ENCODE measurements at places on chromosomes 16 and 17.

DNA sequence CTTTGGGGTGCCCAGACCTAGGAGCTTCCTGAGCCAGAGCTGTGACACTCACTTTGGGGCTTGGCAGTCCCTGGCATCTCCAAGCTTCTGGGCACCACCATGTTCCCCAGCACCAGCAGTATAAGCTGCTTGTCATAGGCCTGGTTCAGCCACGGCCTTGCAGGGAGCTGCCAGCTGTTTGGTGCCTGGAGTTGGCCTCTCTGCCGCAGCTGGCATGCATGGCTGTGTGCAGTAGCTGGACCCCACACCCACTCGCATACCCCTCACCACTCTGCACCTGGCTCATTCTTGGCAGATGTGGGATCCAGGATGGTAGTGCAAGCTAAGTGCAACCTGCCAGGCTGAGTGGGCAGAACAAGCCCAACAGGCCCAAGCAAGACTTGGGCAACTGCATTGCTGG is 73.4 kb upstream of the BRD7 start:
- DNase-seq = no peak

GRCh38 chr17:66149562-66149961 is 42.4 kb downstream of the CEP112 start:
- no peak for DNase-seq

DNA sequence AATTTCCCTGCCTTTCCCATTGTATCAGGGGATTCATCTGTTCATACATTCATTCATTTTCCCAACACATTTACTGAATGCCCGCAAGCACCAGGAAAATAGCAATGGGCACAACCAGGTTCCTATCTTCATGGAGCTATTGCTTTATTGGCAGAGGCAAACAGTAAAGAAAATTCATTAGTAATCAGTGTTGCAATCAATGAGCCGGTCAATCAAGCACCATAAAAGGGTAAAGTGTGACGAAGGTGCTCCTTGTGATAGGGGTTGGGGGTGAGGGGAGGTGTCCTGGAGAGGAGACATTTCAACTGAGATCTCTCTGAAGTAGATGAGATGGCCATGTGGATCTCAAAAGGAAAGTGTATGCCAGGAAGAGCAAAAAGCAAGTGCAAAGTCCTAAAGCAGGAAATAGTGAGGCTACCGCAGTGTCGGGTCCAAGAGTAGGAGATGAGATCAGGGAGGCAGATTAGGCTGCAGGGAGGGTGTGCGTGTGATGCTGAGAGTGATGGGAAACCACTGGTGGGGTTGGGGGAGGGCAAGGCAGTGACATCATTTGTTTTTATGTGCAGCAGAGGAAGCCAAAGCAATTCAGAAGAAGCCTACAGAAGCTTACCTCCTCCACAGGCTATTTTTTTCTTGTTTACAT is 28.4 kb downstream of the CDH13 start:
- DNase-seq = no peak

DNA sequence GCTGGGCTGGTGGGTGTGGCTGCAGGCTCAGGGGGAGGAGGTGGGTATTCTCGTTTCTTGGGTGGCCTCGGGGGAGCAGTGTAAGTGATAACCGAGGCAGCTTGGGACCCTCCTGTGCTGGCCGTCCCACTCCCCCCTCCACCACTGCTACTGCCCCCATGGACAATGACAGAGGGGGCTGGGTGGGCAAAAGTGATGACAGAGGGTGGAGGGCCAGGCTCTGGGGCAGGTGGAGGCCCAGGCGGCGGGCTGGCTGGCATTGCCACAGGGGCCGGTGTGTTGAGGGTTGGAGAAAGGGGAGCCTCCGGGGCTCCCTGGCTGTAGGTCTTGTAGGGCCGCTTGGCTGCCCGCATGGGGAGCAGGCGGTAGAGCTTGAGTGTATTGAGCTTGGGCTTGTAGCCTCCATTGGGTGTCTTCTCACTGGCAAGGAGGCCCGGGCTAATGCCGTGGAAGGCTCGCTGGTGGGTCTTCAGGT is 16.0 kb downstream of the ZBTB4 start:
- DNase-seq = no peak
